ENCODE measurements at places on chromosomes 13 and 19.
A peak's percentile ranks its signal among the peaks of the same experiment; 100 is the strongest.

- DNase-seq = no peak
Measured at GRCh38 chr13:20696073-20696472, 7.4 kb upstream of the IL17D start.

- no peak for DNase-seq
Measured at GRCh38 chr19:39507715-39508364, 7.1 kb upstream of the SELENOV start.

DNA sequence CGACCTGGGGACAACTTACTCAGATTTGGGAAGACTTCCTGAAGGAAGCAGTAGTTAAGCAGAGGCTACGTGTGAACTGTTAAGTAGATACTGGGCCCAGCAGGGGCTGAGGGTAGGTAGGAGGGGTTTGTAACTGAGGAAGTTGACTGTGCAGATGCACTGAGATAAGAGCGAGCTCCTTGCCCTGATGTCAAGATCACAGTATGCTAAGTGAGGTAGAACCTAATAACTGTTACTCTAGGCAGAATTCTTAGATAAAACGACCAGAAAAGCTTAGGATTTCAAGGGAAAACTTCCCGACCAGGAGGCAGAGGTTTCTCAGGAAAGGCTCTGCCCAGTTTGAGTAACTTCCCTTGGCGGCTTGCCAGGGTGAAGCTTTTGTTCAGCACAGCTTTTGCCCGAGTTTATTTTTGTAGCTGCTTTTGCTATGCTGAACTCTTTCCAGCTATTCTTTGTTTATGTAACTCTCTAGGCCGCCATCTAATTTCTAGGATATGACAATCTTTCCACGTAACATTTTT is 632.1 kb downstream of the DIAPH3 start:
- peak; percentile 37 for DNase-seq

GRCh38 chr19:3175781-3176714 is 2.5 kb upstream of the S1PR4 start:
- no peak for DNase-seq

DNA sequence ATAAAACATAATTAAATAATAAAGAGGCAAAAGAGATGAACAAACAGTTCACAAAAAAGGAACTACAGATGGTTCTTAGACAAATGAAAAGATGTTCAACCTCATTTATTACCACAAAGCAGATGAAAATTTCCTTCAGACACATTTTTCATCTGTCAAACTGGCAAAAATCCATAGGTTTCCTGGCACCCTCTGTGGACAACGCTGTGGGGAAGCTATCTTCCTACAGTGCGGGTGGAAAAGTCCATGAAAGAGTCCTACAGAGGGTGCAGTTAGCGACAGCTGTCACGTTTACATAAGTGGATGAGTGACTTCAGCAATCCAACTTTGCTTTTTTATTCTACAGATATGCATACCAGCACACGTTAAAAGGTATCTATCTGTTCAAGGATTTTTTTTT is 30.3 kb upstream of the PDCD5 start:
- no peak for DNase-seq

GRCh38 chr13:102470283-102470917 is 68.6 kb upstream of the FGF14 start:
- no peak for DNase-seq

- DNase-seq = no peak
Measured at GRCh38 chr13:19622193-19622592, 11.3 kb upstream of the MPHOSPH8 start.

GRCh38 chr19:7831452-7831851 is 1.4 kb downstream of the EVI5L start:
- peak; percentile 52 for DNase-seq

GRCh38 chr13:21608961-21609360 is 5.0 kb upstream of the MICU2 start:
- DNase-seq = no peak

GRCh38 chr19:34432797-34433196 is 4.6 kb downstream of the UBA2 start:
- DNase-seq = no peak

DNA sequence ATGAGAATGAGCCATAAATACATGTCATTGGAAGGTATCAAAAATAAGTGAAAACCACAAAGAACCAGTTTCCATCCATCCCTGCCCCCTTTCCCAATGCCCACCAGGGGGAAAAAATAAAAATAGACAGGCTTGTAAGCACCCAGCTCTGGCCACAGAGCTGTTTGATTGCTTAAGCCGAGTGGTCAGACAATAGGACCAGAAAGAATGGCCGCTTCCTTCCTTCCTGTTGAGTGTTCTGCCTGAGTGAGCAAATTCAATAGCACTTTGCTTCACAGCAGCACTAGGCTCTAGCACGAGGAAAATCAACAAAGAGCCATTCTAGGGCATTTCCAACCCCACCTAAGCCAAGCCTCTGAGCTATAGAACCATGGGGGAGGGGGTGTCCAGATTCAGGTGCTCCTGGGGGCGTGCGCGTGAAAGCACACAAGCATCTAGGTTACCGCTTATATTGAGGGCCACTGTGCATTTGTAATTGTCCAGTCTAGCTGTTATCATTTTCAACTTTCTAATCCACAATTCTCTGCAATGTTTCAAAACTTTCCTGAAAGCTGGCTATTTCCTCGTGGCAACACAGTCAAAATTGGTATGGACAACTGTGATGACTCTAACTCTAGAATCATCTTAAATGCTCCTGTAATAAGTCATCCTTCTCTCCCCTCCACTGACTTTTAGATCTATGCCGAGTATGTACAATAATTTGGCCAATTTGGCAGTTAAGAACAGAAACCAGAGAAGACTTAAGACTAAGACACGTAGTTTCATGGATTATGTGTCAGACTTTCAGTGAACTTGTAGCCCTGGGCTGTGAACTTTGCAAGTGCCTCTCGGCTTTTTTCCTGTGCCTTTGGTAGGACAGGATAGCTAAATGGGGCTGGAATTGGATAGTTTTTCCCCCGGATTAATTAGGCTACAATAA is 64.3 kb downstream of the SPRY2 start:
- DNase-seq = no peak

DNA sequence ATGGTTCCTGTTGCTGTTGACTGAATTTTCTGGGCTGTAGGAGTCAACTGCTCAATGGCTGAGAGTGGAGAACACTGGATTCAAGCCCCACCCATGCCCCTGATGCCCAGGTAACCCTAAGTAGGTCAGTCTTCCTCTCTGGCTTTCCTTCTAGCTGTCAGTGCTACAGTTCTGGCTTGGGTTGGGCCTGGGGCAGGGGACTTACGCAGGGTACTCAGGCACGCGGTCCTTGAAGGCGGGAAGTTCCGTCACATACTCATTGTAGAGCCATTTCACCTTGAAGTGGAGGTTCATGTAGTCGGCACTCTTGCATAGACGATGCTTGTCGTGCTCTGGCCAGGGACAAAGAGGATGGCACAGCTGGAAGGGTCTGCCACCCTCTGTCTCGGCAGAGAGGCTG is 55.6 kb downstream of the UNC13A start:
- no peak for DNase-seq

GRCh38 chr13:35347679-35348205 is 128.7 kb downstream of the MAB21L1 start:
- DNase-seq = no peak

DNA sequence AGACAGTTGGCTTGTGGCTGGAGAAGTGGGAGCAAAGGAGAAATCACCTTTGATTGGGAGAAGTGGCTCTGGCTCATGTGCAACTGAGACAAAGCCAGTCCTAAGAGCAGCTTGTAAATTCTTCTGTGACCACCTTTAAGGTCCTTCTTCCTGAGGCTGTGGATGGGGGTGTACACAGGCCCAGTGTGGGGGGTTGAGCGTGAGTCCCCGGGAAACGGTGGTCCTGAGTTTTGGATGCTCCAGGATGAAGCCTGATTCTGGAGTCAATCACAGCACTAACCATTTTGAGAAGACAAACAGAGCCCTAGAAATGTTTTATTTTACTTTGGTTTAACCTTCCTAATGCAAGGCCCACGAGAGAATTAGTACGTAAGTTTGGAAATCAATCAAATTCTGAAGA is 3.9 kb upstream of the CEBPA start:
- no peak for DNase-seq

DNA sequence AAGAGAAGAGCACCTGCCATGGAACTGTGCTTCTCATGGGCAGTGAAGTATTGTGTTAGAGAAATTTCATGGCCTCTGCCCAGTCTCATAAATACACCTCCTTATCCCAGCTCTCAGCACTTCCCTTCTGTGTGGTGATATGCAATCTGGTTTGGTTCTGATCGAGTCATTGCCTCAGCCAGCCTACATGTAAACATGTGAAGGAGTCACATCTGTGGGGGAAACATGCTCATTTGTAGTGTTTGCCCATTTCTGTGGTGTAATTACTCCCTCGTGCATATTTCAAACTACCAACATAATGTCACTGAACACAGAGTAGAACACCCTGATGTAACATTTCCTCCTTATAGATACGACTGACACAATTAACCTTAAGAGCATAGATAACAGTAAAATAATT is 183.0 kb downstream of the DCT start:
- DNase-seq = no peak

- DNase-seq = no peak
Measured at GRCh38 chr19:32576790-32577189, 4.2 kb upstream of the PDCD5 start.

DNA sequence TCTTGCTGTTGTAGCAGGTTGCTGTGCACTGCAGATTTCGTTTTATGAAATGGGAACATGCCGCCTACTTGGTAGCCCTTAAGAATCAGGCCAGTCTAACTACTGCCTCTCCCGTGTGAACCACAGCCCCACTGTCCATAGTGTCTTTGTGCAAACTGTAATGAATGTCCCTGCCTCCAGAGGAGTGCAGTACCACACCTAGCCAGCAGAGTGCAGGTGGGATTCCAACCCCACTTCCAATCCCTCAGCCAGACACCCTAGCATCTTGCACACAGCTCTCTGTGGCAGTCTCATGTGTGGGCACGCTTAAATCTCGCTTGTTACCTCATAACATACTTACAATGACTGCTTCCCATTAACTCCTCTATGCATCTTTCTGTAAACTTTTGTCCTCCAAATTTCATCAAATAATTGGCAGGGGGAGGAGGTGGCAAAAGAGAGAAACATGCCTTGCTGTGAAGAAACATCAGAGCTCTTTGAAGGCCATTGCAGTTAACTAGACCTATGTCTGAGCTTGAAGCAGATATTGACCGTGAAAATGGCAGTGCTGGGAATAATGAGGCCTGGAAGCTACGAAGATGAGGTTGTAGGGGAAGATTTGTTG is 47.2 kb downstream of the ZAR1L start:
- no peak for DNase-seq

DNA sequence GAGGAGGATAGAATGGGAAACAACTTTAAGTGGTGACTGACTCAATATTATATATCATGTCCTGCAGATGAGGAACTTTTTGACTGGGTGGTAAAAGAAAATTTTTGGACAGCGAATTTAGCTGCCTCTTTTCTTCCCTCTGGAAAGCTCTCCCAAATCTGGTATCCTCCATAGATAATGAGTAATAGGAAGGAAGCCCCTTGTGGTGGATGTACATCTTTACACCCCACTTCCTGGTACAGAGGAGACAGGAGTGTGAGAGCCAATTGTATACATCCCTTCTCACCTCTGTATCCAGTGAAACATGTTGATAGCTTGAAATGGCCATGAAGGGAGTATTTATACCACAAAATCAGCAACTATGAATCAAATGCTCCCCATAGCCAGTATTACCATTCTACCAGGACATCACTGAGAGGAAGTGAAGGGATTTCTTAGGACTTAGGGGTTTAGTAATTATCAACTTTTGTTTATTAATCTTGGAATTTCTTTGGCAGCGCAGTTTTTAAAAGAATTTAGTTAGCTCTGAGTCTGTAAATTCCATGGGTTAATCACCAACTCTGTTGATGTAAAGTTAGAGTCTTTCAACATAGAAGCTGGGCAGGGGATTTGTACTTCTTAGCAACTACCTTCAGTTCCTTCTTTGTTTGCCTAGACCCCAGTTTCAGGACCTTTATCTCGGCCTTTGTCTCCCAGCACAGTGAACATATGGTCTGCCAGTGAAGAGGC is 17.0 kb upstream of the TDRD3 start:
- DNase-seq = no peak

- no peak for DNase-seq
Measured at GRCh38 chr19:29914933-29915332, 27.1 kb upstream of the URI1 start.

- DNase-seq = no peak
Measured at GRCh38 chr13:40200273-40200978, 466.0 kb downstream of the FOXO1 start.

GRCh38 chr13:19836472-19836871 is 27.0 kb downstream of the ZMYM5 start:
- no peak for DNase-seq

- DNase-seq = no peak
Measured at GRCh38 chr19:54614726-54615125, 15.6 kb upstream of the LILRB1 start.

DNA sequence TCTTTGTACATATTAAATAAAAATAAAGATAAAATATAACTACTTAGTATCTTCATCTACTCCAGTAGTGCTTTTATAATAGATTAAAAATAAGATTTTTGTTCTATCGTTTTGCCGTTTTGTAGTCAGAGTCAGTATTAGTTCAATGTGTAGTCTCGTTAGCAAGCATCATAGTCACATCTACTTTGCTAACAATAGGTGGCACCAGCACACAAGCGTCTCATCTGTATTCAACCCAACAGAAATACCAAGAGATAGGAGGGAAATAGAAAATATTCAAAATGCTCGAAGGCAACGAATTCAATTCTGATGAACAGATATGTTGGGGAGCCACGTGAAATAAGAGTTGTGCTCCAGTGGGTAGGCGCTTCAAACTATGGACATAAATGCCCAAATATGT is 21.4 kb upstream of the MICU2 start:
- no peak for DNase-seq

GRCh38 chr19:7863971-7864689 is 10.1 kb downstream of the PRR36 start:
- DNase-seq = no peak

- peak; percentile 90 for DNase-seq
Measured at GRCh38 chr19:55624109-55625003, at the start of gene ZNF784. TSS of gene ZNF784 (minus strand) at chr19:55624566. CDS start at chr19:55624561, 5 bp downstream.

GRCh38 chr19:21463449-21464105 is 41.8 kb upstream of the ZNF429 start:
- DNase-seq = no peak

DNA sequence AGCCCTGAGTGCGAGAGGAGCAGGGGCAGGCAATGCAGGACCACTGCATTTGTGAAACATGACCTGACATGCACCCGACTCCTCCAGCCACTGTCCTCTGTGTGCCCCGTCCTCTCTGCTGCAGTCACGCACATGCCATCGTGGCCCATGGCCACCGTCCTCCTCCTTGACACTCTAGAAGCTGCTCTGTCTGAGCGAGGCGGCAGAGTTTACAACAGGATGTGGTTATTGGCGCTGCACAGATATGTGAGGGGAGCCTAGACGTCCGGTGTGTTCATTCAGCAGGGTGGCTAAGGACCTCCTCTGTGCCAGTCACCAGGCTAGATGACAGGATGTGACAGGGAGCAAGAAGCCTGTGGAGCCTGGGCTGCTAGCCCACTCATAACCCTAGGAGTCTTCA is 277.8 kb downstream of the FOXO1 start:
- DNase-seq = no peak

- no peak for DNase-seq
Measured at GRCh38 chr13:92530364-92530763, 696.2 kb upstream of the GPC6 start.

GRCh38 chr13:32829676-32830335 is 186.4 kb upstream of the KL start:
- no peak for DNase-seq
